Neuronal stem cell (in vitro differentiated cells): ENCODE measurements at places on chromosomes 5 and 9.

- H3K27me3 ChIP-seq = no peaks in the 10 kb centered on the region
- no peaks in the 10 kb centered on the region for H3K4me1 ChIP-seq
- no peak for DNase-seq
- H3K27ac ChIP-seq = no peak overlapping the region
- no peaks in the 10 kb centered on the region for H3K36me3 ChIP-seq
Measured at GRCh38 chr5:126645132-126645531, 44.4 kb downstream of the PHAX start.

DNA sequence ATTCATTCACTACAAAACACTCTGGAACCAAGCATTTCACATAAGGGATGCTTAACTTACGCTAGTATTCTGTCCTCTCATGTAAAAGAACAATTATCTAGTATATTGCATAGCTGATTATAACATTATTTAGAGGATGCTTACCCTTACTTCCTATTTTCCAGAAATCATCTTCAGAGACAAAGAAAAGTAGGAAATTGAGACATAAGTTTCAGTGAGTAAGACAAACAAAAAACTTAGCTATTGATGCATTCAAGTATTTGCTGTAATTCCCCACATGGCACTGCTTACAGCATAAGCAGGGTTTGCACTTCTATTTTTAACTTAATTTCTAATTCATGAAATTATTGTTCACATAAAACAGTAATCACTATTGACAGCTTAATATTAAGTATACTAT, 104.8 kb upstream of the SREK1 start:
- no peak overlapping the region for H3K4me3 ChIP-seq
- no peak overlapping the region for H3K27ac ChIP-seq
- H3K36me3 ChIP-seq = peaks cover 100% of the 10 kb centered on the region

DNA sequence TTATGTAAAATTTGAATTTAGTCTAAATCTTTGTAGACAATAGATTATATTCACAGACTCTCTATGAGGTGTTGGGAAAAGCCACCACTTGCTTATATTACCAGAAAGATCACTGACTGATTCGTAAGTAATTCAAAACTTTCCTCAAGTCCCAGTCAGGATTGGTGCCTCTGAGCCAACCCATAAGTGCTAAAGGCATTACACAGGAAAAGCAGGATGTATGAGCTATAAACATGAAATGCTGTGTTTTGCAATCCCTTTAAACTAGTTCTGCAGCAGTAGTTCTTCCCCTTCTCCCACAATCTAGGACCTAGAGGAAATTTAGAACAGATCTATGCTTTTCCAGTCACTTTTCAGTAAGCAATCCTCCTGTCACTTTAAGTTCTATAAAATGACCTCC, 48.0 kb downstream of the SHLD3 start:
- no peak overlapping the region for H3K27ac ChIP-seq
- no peaks in the 10 kb centered on the region for H3K27me3 ChIP-seq
- H3K4me1 ChIP-seq = no peaks in the 10 kb centered on the region
- no peak for DNase-seq
- H3K36me3 ChIP-seq = no peaks in the 10 kb centered on the region

DNA sequence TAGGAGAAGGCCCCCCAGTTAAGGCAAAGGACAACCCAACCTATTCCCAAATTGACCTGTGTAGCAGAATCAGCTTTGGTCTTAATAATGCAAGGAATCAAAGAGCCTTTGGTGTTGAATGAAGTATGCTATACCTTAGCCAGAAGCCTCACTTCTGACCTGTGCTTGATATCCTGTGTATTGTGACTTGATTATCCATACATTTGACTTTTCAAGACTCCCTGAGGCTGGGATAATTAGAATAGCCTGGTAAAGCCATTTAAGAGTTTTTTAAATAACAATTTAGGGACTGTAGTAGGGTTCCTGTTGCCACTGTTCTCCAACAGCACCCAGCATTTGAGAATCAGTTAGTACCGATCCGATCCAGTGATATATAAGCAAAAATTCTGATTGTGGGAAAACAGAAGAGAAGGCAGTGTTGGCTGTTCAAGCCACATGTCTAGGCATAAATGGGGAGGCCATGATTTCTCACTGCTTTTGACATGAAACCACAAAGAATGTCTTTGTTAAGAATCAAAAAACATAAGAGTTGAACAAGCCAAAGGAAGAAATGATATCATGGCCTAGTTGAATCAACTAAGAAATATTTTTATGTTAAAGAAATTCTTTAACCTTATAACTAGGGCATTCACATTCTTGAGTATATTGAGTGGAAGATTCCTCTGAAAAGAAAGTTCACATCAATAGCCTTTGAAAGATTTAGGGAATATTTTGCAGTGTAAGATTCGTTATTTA, 98.9 kb downstream of the F2RL2 start:
- no peaks in the 10 kb centered on the region for H3K36me3 ChIP-seq
- peaks cover 6% of the 10 kb centered on the region for H3K4me1 ChIP-seq
- no peak for DNase-seq
- H3K27me3 ChIP-seq = no peaks in the 10 kb centered on the region
- no peak overlapping the region for H3K4me3 ChIP-seq

DNA sequence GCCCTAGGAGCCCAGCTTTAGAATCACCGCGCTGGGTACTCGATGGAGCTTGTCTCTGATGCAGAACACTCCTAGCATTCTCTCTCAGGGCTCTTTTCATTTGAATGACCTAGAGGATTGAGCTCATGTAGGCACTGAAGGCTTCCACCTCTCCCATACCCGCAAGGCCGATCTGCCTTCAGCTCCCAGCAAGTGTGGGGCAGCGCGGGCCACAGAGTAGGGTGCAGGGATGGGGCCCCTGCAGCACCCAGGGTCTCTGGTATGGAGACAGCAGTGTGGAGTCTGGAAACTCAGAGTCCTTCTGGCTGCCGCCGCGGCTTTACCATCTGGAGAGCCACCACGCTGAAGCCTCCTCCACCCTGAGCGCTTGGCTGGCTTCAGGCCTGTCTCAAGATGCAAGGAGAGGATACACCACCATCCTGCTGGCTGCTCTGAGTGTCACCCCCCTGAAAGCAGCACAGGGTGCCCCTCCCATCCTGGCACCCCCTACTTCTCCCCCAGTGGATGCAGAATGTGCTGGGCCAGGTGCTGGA, 12.9 kb downstream of the STKLD1 start:
- no peaks in the 10 kb centered on the region for H3K36me3 ChIP-seq
- DNase-seq = no peak
- H3K27ac ChIP-seq = no peak overlapping the region
- no peaks in the 10 kb centered on the region for H3K4me1 ChIP-seq
- no peak overlapping the region for H3K4me3 ChIP-seq
- H3K27me3 ChIP-seq = no peaks in the 10 kb centered on the region

DNA sequence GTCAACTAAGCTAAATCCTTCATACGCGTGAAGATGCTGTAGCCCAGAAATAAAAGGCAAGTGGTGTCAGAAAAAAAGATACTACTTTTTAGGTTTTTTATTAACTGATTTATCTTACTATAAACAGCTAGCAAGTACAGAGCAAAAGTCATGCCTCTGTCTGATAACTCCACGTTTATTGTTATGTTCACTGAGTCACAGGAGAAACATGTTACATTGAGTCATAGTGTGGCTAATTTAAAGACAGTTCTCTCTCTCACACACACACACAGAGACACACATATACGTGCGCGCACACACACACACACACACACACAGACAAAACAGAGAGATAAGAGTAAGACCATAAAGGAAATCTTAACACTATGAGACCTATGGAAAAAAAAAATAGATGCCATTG, 770.0 kb upstream of the CDH10 start:
- no peaks in the 10 kb centered on the region for H3K4me1 ChIP-seq
- no peaks in the 10 kb centered on the region for H3K36me3 ChIP-seq
- no peak overlapping the region for H3K4me3 ChIP-seq
- DNase-seq = no peak
- H3K27me3 ChIP-seq = no peaks in the 10 kb centered on the region

DNA sequence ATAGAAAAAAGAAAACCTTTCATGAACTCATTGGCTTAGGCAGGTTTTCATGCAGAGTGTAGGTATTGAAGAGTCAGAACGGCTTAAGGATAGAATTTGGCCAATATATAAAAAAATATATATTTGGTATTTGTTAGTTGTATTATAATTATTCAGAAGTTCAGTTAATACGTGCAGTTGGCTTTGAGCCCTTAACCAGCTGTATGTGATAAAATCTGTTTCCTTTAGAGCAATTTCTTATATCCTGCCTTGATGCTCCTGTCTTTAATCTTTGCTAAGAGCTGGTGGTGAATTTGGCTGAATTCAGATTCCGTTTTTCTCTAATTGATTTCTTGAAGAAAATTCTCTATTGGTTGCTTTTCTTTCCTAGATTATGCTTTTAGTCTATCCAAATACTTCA, 3.7 kb downstream of the ANXA1 start:
- H3K27ac ChIP-seq = no peak overlapping the region
- no peak for DNase-seq

DNA sequence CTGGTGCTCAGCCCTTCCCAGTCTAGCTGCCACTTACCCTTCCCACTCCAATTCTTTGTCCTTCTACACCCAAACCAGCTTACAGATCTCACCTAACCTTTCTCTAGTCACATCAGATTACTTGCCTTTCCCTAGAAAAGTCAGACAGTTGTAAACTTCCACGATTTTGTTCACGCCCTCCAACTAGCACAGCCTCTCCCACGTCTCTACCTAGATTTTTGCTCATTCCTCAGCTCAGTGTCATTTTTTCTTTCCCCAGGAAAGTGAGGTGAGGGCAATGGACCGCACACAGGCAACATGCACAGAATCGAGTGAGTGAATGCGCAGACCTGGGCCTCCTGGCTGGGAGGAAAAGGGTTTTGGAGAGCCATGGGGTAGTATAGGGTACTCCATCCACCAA, 20.9 kb upstream of the PRUNE2 start:
- no peak overlapping the region for H3K4me3 ChIP-seq

GRCh38 chr5:75460942-75461610, 50.4 kb downstream of the CERT1 start:
- no peak overlapping the region for H3K4me3 ChIP-seq
- H3K4me1 ChIP-seq = no peaks in the 10 kb centered on the region

GRCh38 chr9:113954591-113954990, 78.5 kb downstream of the ZNF618 start:
- no peaks in the 10 kb centered on the region for H3K4me1 ChIP-seq
- H3K36me3 ChIP-seq = no peaks in the 10 kb centered on the region
- H3K4me3 ChIP-seq = no peak overlapping the region
- DNase-seq = no peak

DNA sequence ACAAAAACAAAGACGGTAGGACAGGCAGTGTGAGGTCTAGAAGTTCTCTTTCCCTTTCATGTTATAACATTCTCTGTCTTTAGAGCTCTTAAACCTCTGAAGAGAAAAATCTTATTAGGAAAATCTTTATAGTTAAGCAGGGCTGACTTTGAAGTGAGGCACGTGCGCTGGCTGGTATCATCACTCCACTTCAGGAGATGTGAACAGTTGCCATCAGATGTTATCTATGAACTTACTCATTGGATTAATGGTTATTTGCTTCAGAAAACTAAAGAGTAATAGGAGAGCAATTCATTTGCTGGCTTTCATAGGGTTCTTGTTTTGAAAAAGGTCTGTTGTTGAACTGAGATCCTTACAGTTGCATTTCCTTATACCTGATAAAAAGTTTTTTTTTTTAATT, 25.7 kb downstream of the LRRTM2 start:
- H3K4me3 ChIP-seq = no peak overlapping the region
- H3K36me3 ChIP-seq = no peaks in the 10 kb centered on the region
- H3K27ac ChIP-seq = no peak overlapping the region
- H3K27me3 ChIP-seq = no peaks in the 10 kb centered on the region

DNA sequence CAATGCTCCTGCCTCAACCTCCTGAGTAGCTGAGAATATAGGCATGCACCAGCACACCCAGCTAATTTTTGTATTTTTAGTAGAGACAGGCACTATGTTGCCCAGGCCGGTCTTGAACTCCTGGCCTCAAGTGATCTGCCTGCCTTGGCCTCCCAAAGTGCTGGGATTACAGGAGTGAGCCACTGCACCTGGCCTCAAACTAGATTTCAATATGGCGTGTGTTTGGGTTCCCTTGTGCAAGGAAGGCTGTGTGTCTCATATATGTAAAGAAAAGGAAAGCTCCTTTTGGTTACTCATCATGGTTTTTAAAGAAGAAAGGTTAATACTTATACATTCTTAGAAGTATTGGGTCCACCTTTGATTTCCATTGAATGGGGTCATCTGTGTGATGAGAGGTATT, 70.7 kb downstream of the ANKRD33B start:
- no peak overlapping the region for H3K27ac ChIP-seq
- H3K27me3 ChIP-seq = no peaks in the 10 kb centered on the region
- peaks cover 18% of the 10 kb centered on the region for H3K4me1 ChIP-seq
- peaks cover 4% of the 10 kb centered on the region for H3K36me3 ChIP-seq

GRCh38 chr5:1085391-1085790, 26.5 kb downstream of the SLC12A7 start:
- no peaks in the 10 kb centered on the region for H3K4me1 ChIP-seq
- no peak for DNase-seq
- H3K36me3 ChIP-seq = peaks cover 39% of the 10 kb centered on the region
- no peaks in the 10 kb centered on the region for H3K27me3 ChIP-seq
- no peak overlapping the region for H3K4me3 ChIP-seq

GRCh38 chr5:169875091-169875728, 105.1 kb downstream of the INSYN2B start:
- no peaks in the 10 kb centered on the region for H3K4me1 ChIP-seq
- H3K36me3 ChIP-seq = no peaks in the 10 kb centered on the region

GRCh38 chr5:35016174-35017051, 31.3 kb downstream of the AGXT2 start:
- H3K36me3 ChIP-seq = no peaks in the 10 kb centered on the region
- no peak for DNase-seq
- no peak overlapping the region for H3K4me3 ChIP-seq
- no peaks in the 10 kb centered on the region for H3K27me3 ChIP-seq
- H3K27ac ChIP-seq = no peak overlapping the region

GRCh38 chr9:134316449-134317160, 9.7 kb upstream of the RXRA start:
- H3K27me3 ChIP-seq = peaks cover 30% of the 10 kb centered on the region
- DNase-seq = no peak
- no peaks in the 10 kb centered on the region for H3K36me3 ChIP-seq
- no peak overlapping the region for H3K27ac ChIP-seq

- H3K27me3 ChIP-seq = no peaks in the 10 kb centered on the region
- H3K36me3 ChIP-seq = no peaks in the 10 kb centered on the region
- H3K27ac ChIP-seq = no peak overlapping the region
- no peaks in the 10 kb centered on the region for H3K4me1 ChIP-seq
Measured at GRCh38 chr9:72041775-72042194, 18.6 kb downstream of the C9orf57 start.

DNA sequence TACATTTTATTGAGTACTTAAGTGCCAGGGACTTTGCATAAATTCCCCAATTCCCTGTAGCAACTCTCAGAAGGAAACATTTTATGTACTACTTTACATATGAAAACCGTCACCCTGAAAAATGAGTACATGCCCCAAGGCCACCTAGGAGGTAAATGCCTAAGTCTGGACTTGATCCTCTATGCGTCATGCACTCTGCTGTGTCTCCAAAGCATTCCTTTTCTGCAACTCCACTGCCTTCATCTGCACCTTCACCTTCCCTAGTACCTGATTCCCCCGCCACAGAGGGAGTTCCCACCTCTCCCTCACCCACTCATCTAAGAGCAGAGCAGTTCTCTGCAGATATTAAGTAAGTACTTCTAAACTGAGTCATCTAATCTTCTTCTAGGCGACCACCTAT, 75.2 kb upstream of the HRH2 start:
- no peak for DNase-seq
- no peaks in the 10 kb centered on the region for H3K36me3 ChIP-seq
- H3K27ac ChIP-seq = no peak overlapping the region
- no peaks in the 10 kb centered on the region for H3K4me1 ChIP-seq
- no peak overlapping the region for H3K4me3 ChIP-seq
